ENCODE measurements at places on chromosomes 3 and 15.

- DNase-seq = no peak
These were observed 40.9 kb downstream of the SEMA3G start for GRCh38 chr3:52403955-52404354.

DNA sequence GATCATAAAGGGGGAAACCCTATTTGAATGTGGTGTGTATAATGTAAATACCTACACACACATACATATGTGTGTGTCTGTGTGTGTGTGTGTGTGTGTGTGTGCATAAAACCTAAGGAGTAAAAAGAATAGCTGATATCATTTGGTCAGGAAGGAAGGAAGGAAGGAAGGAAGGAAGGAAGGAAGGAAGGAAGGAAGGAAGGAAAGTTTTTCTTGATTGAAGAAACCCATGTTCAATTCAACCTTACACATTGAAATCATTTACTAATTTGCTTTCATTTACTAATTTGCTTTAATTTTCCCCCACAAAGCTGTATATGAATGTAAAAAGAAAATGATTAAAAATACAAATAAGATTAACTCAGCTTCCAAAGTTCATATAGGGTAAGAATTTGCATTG lies 386.6 kb downstream of the ROBO2 start:
- DNase-seq = no peak

DNA sequence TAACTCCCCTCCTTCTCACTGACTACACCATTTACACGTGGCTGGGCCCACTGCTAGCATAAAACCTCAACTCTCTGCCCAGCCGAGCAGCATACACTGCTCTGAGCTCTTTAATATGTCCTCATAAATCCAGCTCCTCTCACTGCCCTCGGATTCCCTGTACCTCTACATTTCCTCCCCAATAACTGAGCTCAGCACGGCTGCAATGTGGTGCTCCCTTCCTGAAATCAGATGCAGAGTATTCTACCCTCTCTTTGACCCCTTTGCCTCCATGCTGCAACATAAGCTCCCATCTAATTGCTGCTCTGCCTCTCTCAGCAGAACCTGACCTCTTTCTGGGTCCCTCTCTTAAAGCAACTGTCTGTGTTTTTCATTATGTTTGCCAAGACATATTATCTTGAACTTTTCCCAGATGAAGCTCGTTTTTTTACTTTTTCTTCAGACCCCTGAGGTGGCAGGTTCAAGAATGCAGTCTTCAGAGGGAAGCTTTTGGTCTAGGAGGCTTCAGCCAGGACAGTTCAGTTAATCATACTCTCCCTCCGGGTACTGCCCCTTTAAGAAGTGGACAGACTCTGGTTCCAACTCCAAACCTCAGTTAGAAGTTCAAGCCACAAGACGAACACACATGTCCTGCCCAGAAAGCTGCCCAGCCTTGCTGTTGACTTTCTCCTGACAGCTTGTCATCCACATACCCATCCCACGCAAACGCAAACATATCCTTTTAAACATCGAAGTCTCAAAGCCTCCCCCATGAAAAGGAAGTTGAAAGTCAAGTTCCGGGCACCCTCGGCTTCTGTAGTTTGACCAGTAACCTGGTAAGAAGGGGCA lies 81.1 kb upstream of the NEO1 start:
- DNase-seq = no peak

- no peak for DNase-seq
These were observed 26.3 kb downstream of the B3GNT5 start for GRCh38 chr3:183279371-183279770.
